ENCODE measurements at places on chromosomes 4 and X. TPM values are rescaled to one million over a fixed set of nuclear protein-coding genes. Genes with fewer than 3 reads are reported as not detected.

Gene RTL3
- not detected for total RNA-seq

Gene TNMD
- not detected for total RNA-seq

Gene ELMOD2
- 17.4 TPM for total RNA-seq

Gene NSUN7
- not detected for total RNA-seq

Gene PHKA1
- total RNA-seq = 0.87 TPM

- H3K27ac ChIP-seq = no peak overlapping the region
- no peak for DNase-seq
- no peak overlapping the region for H3K4me3 ChIP-seq
Measured at GRCh38 chr4:7786040-7786439, 153.6 kb downstream of the AFAP1 start.

DNA sequence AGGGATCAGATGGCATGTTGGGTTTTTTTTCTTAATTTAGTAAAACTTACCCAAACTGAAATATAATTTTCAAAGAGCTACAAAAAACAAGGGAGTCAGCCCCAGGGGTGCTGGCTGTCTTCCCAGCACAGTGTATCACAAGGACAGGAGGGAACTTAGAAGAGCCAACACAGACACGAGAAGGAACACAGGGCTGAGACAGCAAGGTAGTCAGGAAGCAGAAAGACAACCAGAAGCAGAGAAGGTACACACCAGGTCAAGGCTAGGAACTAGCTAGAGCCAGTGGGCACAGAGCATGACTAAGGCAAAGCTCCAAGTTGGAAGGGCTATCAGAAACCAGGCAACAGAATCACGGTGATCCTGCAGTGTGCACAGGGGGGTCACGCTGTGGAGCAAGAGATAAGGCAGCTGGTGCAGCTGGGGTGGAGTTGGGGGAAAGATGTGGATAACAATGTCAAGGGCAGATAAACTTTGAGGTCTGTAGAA lies 168.7 kb downstream of the NR3C2 start:
- no peak overlapping the region for H3K4me3 ChIP-seq
- no peaks in the 10 kb centered on the region for H3K36me3 ChIP-seq
- H3K4me1 ChIP-seq = no peaks in the 10 kb centered on the region
- DNase-seq = no peak
- H3K27me3 ChIP-seq = no peaks in the 10 kb centered on the region
